ENCODE measurements at places on chromosomes 11 and 22.

GRCh38 chr11:82007521-82007920 is 726.1 kb downstream of the FAM181B start:
- no peak for DNase-seq

DNA sequence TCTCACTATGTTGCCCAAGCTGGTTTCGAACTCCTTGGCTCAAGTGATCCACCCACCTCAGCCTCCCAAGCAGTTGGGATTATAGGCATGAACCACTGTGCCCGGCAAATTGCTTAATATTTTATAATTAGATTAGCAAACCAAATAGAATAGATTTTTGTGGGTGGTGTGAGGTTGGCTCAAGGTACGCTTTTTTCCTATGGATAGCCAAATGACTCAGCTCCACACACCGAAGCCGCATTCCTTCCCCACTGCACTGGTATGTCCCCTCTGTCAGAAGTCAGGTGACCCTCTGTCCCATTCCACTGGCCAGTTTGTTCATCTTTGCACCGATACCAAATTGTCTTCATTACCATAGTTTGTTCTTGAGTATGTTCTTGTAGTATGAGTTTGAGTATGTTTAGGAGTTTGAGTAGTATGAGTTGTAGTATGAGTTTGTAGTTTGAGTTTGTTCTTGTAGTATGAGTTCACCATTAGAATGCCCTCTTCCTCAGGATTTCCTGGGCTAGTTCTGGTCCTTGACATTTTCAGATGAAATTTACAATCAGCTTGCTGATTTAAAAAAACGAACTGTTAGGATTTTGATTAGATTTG is 19.4 kb downstream of the SUSD2 start:
- no peak for DNase-seq

- DNase-seq: no peak
Observed at GRCh38 chr11:124891373-124891861, 6.2 kb downstream of the ROBO4 start.

DNA sequence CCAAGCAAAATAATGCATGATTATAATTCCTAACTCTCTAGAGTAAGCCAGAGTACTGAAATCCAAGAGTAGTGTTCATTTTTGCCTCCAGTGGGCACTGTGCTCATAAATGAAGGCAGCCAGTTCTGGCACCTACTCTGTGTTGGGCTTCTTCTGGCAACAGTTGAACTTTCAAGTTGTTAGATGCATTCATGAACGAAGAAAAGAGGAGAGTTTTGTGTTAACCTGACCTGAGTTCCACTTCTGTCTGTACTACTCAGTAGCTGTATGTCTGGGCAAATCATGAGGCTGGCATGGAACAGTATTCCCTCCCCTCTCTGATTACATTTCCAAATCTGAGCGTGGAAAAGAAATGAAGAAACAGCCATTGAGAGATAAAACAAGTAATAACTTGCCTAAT is 20.3 kb upstream of the TENM4 start:
- no peak for DNase-seq

- DNase-seq: no peak
Observed at GRCh38 chr22:27542602-27543001, 259.0 kb downstream of the MN1 start.

DNA sequence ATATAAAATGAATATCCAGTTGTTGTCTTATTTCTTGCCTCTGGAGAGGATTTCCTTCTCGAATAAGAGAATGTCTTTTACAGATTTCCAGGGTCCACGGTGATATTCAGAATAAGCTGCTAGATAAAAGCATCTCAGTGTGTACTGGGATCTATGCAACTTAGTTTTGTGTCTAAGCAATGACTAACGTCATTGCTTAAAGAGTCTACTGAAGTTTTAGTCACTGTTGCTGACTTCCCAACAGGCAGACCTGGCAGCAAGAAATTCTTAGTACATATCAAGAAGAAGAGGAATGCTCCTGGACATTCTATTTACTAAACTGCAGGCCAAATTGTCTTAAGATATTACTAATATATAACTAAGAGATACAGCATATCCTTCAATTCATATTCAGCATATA is 70.3 kb downstream of the SOX6 start:
- DNase-seq: no peak

- no peak for DNase-seq
Observed at GRCh38 chr11:128536506-128536905, 50.9 kb downstream of the ETS1 start.

- no peak for DNase-seq
Observed at GRCh38 chr11:2815762-2816496, 69.6 kb downstream of the CDKN1C start.

- DNase-seq: no peak
Observed at GRCh38 chr11:108698844-108699642, 34.2 kb downstream of the DDX10 start.

DNA sequence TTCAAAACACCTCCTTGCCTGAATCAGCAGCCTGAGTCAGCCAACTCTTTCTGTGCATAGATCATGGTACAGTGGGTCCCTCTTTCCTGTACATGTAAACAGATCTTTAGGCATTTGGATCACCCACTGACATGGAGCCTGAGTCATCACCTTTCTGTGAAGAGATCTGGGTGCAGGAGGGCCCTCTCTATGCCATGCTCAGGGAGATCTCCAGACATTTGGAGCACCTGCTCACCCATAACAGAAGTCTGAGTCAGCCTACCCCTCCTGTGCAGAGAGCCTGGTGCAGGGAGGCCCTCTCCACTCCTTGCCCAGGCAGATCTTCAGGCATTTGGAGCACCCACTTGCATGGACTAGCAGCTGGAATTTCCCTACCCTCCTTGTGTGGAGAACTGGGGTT is 56.2 kb upstream of the GLYAT start:
- DNase-seq: no peak

GRCh38 chr11:128904656-128905344 is 13.6 kb downstream of the KCNJ5 start:
- DNase-seq: no peak

GRCh38 chr22:46256358-46256958 is 6.4 kb upstream of the CDPF1 start:
- DNase-seq: no peak

GRCh38 chr11:60910711-60911380 is 3.1 kb upstream of the TMEM109 start:
- DNase-seq: no peak

GRCh38 chr11:10655227-10655626 is 38.3 kb downstream of the IRAG1 start:
- no peak for DNase-seq

GRCh38 chr11:79922641-79923040 is 481.8 kb upstream of the TENM4 start:
- no peak for DNase-seq

DNA sequence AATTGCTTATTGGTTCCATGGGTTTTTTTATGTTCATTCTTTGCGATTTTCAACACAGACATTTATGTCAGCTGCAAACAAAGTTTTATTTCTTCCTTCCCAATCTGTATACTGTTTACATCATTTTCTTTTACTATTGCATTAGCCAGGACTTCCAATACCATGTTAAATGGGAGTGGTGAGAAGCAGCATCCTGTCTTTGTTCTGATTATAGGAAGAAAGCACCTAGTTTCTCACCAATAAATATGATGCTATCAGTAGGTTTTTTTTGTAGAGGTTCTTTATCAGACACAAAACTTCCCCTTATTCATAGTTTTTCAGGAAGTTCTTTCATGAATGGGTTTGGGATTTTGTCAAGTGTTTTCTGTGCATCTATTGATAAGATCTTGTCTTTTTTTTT is 28.0 kb upstream of the OR8B8 start:
- no peak for DNase-seq

DNA sequence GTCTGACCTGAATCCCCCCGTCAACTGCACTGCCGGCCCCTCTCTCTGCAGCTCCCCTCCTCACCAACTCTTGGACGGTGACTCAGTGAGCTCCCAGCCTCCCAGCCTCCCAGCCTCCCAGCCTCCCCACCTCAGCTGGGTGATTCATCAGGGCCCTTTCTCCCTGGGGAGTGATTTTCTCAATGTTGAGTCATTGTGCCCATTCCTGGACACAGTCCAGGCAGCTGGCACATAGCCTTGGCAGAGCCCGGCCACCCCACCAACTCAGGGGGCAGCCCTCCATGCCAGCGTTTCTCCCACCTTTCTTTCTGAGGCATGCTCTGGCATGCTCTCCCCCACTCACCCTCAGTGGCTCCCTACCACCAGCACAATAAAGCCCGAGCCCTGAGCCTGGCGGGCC is 30.7 kb downstream of the PDE2A start:
- DNase-seq: no peak

- no peak for DNase-seq
Observed at GRCh38 chr11:84722583-84723108, 904.5 kb downstream of the DLG2 start.

DNA sequence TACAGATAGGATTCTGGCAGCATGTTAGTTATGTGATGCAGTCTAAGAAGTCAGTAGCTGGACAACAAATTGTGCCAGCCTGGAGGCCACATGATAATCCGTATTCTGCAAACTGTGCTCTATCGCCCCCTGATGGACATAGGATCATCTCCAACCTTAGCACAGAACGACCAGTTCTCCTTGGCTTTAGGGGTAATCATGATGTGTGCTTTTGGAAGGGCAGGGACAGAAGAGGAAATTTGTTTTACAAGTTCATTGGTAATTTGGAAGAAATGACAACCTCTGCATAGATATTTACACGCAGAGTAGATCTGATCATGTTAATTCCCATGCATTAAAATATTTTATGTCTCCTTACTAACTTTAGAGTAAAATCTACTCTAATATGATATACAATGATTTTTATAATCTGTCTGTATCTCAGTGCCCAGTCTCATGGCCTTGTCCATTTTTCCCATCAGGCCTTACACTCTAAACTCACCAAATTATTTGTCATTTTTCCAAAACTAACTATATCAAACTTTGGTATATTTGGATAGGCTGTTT is 12.1 kb downstream of the OR10D3 start:
- DNase-seq: peak; percentile 60

GRCh38 chr22:37643225-37643847 is 3.9 kb downstream of the SH3BP1 start:
- DNase-seq: peak; percentile 85

DNA sequence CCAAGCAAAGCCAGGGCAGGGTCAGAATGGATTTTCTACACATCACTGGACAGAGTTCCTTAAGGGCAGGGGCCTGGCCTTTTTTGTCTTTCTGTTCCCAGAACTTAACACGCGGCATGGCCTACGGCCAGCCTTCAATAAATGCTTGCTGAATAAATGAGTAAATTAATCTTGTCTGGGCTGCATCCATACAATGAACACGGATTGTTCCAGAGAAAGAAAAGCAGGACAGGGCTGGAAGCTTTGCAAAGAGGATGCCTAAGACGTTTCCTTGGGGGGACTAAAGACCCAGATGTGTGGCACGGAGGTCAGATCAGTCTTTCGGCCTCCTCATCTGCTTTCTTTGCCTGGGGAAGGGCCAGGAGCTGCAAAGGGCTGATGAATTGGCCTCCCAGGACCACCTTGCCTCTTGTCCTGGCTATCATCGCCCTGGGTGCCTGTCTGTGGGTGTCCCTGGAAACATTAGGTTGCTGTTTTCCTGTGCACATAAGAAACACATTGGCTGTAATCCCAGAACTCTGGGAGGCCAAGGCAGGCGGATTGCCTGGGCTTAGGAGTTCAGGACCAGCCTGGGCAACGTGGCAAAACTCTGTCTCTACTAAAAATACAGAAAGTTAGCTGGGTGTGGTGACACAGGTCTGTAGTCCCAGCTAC is 20.8 kb upstream of the RFPL3 start:
- no peak for DNase-seq

DNA sequence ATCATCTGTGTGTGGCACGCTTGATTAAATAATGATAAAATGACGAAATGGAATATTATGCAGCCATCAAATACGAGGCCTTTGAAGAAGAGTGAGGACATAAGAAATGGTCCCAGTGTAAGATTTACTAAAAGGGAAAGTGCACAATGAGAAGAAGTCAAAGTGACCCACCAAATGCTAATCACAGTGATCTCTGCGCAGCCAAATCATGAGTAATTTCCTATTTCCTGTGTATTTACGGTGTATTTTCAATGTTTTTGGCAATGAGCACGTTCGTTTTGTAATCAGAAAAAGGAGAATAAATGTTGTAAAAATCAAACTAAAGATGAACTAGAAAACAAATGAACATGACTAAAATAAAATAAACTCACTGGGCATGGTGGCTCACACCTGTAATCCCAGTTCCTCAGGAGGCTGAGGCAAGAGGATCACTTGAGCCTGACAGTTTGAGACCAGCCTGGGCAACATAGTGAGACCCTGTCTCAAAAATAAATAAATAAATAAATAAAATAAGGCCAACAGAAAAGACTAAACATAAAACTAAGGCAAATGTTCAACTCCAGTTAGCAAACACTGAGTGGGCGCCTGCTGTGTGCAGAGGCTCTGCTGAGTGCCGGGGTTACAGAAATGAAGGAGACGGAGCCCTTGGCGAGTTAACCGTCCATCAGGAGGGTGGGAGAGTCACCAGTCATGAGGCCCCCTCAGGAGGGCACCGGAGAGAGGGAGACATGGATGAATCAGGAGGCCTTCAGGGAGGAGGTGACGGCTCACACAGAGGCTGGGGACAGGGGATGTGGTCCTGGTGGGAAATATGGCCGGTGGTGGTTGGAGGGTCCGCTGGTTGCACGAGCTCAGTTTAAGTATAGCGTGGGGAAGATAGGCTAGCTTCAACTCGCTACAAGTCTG is 26.0 kb upstream of the CBX7 start:
- no peak for DNase-seq

Data from HL-60 (cell line).